ENCODE measurements at places on chromosomes 16 and 17. TPM values are rescaled to one million over a fixed set of nuclear protein-coding genes. Genes with fewer than 3 reads are reported as not detected.

Gene KIF18B
- 0.08 TPM for total RNA-seq

- peak; percentile 22 for DNase-seq
Measured at GRCh38 chr17:63911657-63912100, 621 bp upstream of the CSHL1 start.

DNA sequence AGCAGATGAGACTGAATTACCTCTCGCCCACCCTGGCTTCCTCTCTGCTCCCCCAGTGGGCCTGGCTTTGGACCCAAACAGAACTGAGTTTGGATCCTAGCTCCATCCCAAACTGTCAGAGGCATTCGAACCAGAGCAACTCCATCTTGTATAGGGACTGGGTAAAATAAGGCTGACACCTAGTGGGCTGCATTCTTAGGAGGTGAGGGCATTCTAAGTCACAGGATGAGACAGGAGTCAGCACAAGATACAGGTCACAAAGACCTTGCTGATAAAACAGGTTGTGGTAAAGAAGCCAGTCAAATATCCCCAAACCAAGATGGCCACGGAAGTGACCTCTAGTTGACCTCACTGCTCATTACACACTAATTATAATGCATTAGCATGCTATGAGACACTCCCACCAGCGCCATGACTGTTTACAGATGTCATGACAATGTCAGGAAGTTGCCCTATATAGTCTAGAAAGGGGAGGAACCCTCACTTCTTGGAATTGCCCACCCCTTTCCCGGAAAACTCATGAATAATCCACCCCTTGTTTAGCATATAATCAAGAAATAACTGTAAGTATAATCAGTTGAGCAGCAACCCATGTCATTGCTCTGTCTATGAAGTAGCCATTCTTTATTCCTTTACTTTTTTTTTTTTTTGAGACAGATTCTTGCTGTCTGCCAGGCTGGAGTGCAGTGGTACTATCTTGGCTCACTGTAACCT lies 44.4 kb downstream of the LYRM1 start:
- DNase-seq, result peak; percentile 20

DNA sequence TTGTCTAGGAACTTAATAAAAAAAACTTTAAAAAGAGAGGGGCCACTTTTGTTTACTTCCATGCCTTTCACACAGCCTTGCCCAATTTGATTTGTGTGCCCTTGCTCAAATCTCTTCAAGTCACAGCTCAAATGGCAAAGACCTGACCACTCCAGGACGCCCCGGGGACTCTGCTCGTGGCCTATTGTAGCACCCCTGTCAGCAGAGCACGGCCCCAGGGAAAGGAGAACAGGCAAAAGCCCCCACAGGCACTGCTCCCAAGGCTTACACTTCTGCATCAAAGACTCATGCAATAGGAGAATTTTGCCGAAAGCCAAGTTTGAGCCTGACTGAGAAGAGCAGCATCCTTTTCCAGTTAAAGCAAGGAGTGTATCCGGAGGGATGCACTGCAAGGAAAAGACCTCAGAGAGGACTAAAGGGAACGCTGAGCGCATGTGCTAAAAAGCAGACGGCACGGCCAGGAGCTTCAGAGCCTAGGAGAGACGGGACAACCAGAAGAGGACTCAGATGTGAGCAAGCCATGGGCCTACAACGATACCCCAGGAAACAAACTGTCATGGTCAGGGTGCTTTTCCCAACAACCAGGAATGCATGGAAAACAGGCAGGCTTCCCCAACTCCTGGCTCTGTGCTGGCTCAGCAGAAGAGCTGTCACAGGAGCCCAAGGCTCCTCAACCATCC lies 8.2 kb downstream of the CREBBP start:
- DNase-seq, result no peak

DNA sequence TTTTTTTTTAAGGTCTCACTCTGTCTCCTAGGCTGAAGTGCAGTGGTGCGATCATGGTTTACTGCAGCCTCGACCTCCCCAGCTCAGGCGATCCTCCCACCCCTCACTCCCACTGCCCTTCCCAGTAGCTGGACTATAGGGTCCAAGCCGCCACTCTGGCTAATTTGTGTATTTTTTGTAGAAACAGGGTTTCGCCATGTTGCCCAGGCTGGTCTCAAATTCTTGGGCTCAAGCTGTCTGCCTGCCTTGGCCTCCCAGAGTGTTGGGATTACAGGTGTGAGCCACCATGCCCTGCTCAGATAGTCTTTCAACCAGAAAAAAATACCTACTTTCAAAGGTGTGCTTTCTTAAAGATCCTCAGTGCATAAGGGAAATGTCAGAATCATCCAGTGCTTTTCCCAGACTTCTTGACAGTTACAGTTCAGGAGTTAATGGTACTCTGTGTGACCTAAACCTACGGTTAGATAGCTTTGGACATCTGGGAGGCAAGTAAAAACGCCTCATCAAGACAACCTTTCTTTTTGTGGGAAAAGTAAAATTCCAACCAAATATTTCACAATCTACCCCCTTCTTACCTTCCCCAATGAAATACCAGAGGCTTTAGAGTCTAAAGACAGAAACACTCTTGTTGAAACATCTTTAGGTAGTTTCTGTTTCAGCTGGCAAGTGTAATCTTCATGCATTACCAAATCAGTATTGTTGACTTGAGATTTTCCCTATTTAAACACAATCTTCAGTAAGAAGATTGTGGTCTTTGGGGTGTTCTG lies 6.8 kb downstream of the RSPRY1 start:
- DNase-seq, result peak; percentile 58
